Non-pigmented ciliary epithelial cell (primary cell): ENCODE measurements at places on chromosomes 16 and 17.

DNA sequence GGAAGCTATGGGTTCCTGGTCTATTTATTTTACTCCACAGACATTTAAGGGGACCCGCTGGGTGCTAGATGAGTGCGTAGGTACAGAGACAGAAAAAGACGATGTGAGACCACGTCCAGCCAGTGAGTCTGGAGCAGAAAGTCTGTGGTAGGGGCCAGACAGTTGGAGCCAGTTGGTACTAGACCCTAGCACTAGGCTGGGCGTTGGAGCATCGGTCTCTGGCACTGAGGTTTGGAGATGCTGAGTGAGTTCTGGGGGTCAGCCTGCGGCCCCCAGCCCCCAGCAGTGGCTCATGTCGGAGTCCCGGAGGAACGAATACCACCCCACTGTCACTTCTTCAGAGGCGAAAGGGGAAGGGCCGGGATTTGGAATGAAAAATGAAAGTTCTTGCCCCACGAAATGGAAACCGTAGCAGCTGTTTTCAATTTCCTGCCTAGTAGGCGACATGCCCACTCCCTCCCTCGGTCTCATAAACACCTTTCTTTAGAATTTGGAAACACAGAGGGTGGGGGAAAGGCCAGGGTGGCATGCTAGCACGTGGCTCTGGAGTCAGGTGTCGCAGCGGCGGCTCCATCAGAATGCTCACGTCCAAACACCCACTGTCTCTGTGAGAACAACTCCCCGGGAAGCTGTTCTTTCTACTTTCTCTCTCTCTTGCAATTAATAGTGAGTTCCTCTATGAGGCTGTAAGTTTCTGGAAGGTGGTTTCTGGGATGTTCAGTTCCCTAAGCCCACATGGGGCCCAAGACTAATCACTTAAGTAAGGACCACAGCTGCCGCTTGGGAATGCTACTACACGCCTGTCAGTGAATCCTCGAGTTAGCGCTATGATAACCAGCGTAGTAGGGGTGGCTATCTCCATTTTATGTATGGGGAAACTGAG, 96.8 kb downstream of the IRF8 start:
- DNase-seq = no peak

DNA sequence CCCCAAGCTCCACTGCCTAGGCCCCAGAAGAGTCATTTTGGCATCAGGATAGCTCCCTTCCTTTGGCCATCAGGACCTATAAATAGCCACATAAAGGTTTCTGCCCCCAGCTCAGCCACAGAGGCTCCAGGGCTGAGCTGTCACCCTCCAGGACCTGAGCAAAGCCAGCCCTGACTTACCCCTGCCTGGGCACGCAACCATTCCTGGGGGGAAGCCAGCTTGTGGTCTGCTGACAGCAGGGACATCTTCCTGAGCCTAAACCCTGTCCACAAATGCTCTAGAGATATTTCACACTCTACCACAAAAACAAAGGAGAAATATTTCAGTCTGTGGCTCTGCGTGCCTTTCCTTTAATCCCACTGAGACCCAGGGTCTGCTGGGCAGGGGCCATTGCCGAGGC, 123.7 kb upstream of the CCL2 start:
- DNase-seq = no peak

DNA sequence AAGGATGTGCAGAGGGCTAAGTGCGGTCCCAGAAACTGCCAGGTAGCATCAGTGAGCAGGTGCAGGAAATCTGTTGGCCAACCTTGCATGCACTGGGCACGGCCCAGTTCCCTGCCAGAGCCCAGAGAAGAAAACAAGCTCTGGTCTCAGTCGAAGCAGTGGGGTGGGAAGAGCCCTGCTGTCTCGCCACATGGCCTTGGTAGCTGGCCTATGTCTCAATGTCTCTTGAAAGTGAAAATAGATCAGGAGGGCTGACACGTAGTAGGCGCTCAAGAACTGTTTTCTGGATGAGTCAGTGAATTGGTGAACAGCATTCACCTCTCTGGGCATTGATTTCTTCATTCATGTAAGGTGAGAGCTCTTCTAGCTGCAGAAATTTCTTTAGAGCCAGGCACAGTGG, 90.4 kb downstream of the MARF1 start:
- DNase-seq = no peak

DNA sequence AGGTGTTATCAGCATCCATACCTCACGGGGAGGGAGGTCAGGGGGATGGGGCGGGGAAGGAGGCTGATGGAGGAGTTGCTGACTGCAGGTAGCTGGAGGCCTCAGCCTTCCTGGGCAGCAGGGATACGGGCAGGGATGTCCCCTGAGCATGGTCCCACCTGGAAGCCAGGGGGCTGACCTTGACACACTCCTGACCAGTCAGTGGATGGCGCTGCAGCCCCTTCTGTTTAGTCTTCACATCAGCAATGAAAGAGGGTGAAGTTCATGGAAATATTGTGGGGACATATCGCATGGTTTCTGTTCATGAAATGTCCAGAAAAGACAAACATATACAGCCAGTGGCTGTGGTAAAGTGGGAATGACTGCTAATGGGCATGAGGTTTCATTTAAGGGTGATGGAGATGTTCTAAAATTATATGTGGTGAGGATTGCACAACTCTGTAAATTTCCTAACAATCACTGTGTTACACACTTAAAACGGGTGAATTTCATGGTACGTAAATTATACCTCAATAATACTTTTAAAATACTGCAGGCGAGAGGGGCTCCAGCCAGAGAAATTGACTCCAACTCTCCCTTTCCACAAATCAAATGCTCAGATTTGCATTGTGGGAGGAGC, 489.6 kb downstream of the CDH13 start:
- DNase-seq = no peak

DNA sequence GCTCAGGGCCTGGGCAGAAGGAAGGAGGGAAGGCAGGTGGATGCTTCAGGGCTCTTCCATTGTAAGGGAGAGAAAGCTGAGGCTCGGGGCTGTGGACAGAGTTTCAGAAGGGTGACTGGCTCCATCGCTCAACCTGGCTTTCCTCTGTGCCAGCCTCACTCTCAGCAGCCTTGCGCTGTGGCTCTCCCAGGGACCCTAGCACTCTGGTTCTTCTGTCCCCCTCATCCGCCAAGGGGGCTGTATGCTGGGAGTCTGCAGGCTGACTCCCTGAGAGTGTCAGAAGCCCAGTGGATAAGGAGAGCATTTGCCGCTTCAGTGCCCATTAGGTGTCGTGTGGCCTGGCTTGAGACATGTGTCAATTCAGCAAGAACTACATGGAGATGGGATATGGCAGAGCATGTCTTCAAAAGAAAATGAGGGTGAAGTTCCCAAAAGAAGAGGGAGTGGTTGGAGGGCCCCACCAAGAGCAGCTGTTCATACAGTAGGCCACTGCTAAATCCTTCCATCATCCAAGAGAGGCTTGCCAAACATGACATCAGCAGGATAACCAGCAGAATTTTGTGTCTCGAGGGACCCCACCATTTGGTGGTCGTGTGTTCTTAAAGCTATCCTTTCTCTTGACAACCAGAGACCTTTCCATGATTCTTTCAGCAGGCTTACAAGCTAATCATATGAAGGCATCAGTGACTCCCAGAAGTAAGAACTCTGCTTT, 148.2 kb downstream of the IRX5 start:
- no peak for DNase-seq

GRCh38 chr17:65459677-65460347, 101.6 kb downstream of the AXIN2 start:
- DNase-seq = no peak

- DNase-seq = no peak
Measured at GRCh38 chr17:68853439-68853838, 101.8 kb downstream of the ABCA8 start.

GRCh38 chr16:88055356-88055755, 104.1 kb downstream of the BANP start:
- DNase-seq = no peak

- DNase-seq = no peak
Measured at GRCh38 chr16:2981177-2981898, 1.1 kb upstream of the PKMYT1 start.

- no peak for DNase-seq
Measured at GRCh38 chr16:66020642-66021041, 345.8 kb upstream of the CDH5 start.

- no peak for DNase-seq
Measured at GRCh38 chr17:41620583-41621434, 3.6 kb downstream of the KRT17 start.

- no peak for DNase-seq
Measured at GRCh38 chr16:28602529-28602928, 5.7 kb upstream of the SULT1A2 start.

- no peak for DNase-seq
Measured at GRCh38 chr16:9965079-9965478, 217.1 kb downstream of the GRIN2A start.
